ENCODE measurements at places on chromosomes 2 and 18.

- no peak for DNase-seq
Observed at GRCh38 chr2:46350029-46350689, 53.0 kb downstream of the EPAS1 start.

DNA sequence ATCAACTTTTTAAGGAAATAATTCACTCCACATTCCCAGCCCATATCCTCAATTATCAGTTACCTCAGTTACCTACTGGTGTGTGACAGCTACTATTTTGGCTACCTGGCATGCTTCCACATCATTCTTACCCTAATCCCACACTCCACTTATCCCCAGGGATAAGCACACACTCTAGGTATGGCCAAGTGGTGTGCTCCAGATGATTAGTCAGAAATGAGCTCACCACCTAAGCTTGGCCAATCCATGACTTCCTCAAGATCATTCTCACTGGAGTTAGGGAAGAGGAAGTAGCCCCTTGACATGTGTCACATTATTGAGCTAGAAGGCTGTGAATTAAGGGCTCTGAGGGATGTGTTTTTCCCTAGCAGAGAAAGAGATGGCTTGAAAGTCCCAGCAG, 20.9 kb upstream of the SMAD4 start:
- DNase-seq = no peak

DNA sequence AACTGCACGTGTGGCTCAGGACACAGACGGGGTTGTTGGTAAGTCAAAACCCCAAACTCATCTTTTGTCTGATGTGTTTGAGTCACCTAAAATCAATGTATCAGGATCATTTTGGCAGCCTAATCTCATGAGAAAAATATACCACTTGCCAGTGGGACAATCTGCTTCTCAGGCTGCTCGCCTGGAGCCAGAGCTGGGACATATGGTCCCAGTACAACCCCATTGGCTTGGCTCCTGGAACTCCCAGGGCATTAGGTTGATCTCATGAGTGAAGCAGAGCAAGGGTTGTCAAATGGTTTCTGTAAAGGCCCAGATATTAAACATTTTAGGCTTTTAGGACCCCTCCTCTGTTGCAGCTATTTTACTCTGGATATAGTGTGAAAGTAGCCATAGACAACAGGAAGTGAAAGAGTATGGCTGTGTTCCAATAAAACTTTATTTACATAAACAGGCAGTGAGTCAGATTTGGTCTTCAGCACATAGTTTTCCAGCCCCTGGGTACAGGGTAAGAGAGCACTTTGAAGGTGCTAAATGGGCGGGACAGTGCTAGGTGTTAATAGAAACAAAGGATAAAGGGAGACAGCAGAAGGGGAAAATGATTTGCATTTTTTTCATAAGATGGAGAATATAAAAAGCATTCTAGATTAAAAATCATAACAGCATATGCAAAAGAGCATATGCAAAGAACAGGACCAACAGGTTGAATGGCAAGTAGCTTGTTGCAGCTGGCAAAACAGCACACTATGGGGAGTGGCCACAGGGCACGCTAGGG, 290.8 kb downstream of the KCNS3 start:
- DNase-seq = no peak

GRCh38 chr18:49874238-49874637, 60.9 kb upstream of the ACAA2 start:
- DNase-seq = no peak

DNA sequence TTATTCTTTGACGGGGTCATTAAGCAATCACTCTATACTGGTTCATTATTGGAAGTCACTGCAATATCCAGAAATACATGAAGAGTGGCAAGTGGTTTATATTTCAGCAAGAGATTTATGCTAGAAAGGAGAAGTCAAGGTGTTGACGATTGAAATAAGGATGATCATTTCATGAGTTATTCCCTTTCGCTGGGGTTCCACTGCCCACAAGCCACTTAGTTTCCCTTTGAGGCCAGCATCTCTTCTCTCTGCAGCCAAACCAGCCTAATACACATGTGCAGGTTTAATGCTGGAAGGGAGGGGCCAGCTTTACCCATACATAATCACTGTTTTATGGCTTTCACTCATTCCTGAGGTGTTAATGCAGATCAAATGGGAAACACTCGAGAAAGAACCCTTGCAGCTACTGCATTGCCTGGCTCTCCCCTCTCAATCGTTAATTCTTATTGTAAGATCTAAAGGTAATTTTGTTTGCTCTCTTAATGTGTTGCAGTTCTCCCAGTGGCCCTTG, 108.4 kb downstream of the MEIS1 start:
- DNase-seq = peak; percentile 93

DNA sequence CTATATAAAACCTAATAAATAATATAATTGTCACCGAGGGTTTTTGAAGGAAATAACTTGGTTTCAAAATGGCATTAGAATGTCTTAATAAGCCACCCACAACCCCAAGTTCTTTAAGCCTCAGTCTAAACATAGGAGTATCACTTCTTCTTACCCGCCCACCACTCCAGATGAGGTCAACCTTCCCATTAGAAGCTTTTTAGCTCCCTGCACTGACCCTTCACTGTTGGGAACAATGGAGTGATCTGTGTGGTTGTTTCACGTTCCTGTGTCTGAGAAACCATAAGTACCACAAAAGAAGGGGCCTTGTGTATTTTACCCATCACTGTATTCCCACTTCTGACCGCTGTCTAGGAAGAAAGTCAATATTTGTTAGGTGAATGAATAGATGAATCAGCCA, 326.3 kb upstream of the ZNF521 start:
- no peak for DNase-seq

- DNase-seq = no peak
Observed at GRCh38 chr2:240201866-240202265, 61.4 kb upstream of the OTOS start.

DNA sequence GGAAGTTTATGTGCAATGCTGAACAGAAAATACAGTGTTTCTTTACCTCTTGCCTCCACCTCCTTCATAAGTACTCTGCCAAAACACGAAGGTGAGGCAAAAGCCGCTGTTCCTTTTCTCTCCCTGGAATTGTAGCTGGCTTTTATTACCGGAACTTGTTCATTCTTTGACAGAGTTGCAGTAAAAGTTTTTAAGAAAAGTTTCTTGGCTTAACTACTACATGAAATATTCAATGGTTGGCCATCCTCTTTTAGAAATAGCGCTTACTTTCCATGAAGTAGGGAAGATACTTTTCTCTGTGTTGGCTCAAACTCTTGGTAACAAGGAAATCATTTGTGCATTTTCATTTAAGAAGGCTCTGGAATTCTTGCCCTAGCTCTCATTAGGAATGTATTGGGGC, 950.7 kb upstream of the FANCL start:
- no peak for DNase-seq

DNA sequence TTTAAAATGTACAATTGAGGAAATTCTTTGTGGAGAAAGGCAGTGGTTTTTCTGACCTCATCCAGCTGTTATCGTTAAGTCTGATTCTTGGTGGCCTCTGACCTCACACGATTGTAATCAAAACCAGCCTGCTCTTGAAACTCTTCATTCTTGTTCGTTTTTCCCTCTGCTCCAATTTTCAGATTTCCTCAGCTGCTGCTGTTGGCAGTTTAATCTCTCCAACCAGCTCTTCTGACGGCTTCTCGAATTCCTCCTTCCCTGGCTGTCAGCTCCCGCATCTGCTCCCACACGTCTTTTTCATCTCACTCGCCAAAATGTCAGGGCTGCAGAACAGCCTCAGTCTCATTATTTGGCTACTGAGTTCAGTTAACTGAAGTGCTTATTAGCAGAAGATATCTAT, 136.1 kb downstream of the DCDC2C start:
- DNase-seq = no peak

GRCh38 chr2:130837811-130838565, 1.3 kb downstream of the ARHGEF4 start:
- no peak for DNase-seq

- DNase-seq = no peak
Observed at GRCh38 chr18:74368901-74369705, 53.5 kb downstream of the C18orf63 start.

DNA sequence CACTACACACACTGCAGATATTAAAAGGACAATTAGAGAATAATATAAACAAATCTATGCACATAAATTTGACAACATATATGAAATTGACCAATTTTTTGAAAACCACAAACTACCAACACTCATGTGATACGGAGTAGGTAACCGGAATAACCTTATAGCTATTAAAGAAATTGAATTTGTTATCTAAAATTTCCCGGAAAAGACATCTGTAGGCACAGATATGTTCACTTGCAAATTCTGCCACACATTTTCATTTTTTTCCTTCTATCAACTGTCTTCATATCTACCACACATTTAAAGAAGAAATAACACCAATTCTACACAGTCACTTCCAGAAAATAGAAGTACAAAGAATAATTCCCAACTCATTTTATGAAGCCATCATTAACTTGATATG, 22.4 kb downstream of the NLRC4 start:
- DNase-seq = no peak

DNA sequence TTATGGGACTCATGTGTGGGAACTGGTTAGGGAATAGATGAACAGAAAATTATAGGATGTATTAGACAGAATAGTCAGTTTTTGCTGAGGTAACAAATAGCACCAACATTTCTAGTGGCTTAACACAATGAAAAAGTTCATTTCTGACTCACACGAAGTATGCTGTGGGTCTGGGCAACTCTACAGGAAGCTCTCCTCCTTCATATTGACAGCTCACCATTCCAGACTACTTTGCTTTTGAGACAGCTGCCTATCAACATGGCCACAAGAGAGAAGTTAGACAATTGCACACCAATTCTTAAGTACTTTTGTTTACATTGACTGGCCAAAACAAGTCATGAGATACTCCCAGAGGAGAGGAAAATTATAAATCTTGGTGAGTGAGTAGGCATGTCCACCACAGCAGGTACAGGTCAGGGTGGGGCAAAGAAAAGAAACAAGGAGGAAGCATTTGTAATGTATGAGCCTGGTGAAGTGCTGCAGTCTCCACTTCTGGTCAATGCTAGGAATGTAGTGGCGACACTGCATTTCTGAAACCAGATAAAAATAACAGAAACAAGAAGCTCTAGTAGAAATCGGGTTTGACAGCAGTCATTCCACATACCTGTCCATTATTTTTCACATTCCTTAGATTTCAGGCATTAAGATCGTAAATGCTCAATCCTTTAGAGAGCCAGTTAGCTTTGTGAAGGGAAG, 141.6 kb downstream of the ICOS start:
- no peak for DNase-seq
